ENCODE measurements at places on chromosomes 6 and 20.

GRCh38 chr6:43496370-43497128, 13.6 kb downstream of the LRRC73 start:
- DNase-seq = no peak

- DNase-seq = peak; percentile 70
These were observed 2.1 kb upstream of the PERP start for GRCh38 chr6:138109042-138109997.

- no peak for DNase-seq
These were observed 116.0 kb downstream of the TRIM27 start for GRCh38 chr6:28807682-28808280.

DNA sequence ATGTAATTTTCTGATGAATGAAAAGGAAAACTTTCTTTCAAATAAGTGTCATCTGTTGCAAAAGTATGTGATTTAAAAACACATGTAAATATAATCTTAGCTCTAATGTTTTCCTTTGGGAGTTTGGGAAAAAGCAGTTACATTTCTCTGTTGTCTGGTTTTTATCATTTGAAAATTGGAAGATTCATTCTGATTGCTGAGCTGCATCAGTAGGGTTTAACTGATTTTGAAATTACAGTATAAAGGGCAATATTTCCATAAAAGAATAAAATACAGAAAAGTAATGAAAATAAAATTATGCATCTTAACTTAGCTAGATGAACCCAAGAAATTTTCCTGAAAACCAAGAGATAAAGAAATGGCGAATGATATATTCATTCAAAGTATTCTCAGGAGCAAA, 57.8 kb downstream of the MAP7 start:
- no peak for DNase-seq

DNA sequence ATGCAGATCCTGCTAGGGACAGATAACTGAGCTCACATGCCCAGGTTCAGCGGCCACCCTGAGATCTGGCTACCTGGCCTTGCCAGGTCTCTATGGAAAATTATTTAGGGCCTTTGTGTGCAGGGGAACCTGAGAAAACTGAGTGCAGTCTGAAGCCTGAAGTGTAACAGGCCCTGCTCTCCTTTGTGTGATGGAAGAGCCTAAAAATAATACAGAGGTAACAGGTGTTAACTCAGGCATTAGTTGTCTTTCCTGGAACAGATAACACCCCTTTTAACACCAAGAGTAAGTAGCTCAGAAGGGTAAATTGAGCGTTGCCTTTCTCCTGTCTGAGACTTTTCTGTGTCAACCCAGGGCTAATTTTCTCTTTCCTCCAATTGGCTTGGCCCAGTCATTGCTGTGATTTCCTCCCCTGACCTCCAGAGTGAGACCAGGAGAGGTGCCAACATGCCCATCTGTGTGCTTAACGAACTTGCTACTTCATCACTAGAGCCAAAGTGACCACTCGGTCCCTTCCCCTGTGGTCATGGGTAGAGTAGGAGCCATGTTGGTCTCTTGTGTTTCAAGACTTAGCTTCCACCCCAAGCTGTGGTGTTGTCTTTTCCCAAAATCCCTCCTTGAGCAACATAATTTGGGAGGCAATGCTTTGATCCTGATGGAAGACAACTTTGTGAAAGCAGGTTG, 304.4 kb upstream of the JAG1 start:
- no peak for DNase-seq

DNA sequence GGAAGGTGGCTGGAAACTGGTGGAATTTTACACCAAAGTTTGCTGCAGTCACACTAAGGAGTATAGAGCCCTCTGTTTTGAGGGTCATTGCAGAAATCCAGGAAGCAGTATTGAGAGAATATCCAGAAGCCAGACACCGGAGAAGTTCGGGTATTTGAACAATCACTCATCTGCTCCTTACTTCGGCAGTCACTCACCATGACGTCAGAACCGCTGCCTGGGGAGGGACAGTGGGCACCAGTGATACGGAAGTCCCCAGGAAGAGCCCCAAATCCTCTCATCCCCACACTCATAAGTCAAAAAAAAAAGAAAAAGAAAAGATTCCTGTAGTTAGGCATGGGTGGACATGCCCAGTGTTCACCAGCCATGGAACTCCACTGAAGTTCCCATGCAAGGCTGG, 4.0 kb downstream of the LY6G5C start:
- DNase-seq = no peak

Measured in glomerular endothelial cell (primary cell).